ENCODE measurements at places on chromosomes 5 and 9.

DNA sequence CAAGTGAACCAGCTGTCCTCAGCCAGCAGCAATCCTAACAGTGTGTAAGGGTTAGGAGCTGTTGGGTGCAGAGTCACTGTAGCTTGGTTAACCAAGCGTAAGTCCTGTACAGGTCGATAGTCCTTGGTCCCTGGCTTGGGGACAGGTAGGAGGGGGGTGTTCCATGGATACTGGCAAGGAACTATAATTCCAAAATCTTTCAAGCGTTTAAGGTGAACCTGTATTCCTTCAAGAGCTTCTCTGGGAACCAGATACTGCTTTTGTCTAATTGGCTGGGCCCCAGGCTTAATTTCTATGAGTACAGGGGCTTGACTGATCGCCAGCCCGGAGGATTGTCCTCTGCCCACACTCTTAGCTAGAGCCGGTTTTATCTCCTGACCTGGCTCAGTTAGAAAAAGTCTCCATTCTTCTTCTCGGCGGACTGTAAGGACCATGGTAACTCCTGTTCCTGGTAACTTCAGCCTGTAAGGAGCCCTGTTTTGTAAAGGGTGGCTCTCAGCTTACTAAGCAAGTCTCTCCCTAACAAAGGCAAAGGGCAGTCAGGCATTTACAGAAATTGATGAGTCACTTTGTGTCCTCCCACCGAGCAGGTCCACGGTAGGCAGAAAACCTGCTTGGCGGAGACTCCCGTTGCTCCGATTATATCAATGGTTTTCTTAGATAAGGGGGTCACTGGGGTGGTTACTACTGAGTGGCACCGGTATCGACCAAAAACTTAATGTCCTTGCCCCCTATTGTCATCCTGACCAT lies 6.0 kb upstream of the ZNF354C start:
- no peak for DNase-seq

DNA sequence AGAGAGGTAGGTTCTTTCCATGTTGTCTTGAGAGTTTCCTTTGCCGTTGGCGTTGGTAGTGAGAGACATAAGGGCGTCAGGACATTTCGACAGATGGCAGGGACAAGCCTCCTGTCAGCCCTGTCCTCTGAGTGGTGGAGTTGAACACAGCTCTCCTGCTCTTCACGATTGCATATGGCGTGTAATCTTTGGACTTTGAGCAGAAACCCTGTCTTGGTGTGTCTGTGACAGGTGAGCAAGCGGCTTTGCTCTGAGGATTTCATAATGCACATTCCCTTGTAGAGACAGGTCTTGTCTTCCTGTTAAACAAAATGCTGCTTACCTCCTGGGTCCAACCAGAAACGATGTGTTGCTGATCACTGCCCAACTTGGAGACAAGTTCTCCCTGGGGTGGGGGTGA lies 146.5 kb downstream of the NXNL2 start:
- no peak for DNase-seq

DNA sequence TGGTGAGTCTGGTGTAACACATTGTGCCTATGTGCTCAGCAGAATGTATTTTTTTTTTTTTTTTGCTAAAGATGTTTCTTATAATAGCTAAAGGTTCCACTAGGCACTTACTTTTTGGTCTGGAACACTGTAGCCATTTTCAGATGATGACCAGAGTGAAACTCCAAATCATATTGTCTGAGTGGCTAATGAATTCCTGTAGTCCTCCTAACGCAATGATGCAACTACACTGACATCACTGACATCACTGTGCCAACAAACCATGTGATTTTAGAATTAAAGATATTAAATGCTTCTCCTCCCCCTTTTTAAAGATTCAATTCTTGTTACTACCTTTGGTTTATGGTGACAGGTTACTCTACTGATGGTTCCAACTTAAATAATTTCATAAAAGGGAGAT lies 28.8 kb downstream of the JAKMIP2 start:
- no peak for DNase-seq

- peak; percentile 60 for DNase-seq
Measured at GRCh38 chr5:52987711-52988331, 1.3 kb upstream of the ITGA2 start.

- peak; percentile 50 for DNase-seq
Measured at GRCh38 chr5:123753937-123754891, 242.2 kb downstream of the CSNK1G3 start.

- no peak for DNase-seq
Measured at GRCh38 chr9:133204993-133205336, 4.1 kb downstream of the OBP2B start.

DNA sequence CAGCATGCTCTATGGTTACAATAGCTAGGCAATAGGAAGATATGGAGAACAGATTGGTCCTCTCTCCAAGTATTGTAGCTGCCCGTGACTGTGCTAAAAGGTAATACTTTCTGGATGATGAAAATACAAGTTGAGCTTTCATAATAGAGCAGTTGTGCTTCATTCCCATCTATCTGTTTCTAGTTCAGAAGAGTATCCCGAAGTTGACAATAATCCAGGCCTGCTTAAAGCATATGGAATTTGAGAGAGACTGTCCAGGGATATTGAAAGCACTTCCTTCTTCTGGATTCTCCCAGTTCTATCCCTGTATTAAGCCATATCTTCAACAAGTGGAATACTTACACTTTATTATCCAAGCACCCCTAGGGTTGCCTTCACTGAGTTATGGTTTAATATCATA lies 350.4 kb downstream of the EFNA5 start:
- DNase-seq: no peak

GRCh38 chr5:82470185-82470994 lies 192.2 kb upstream of the RPS23 start:
- no peak for DNase-seq

- no peak for DNase-seq
Measured at GRCh38 chr5:75656311-75657003, 45.2 kb downstream of the ANKDD1B start.

DNA sequence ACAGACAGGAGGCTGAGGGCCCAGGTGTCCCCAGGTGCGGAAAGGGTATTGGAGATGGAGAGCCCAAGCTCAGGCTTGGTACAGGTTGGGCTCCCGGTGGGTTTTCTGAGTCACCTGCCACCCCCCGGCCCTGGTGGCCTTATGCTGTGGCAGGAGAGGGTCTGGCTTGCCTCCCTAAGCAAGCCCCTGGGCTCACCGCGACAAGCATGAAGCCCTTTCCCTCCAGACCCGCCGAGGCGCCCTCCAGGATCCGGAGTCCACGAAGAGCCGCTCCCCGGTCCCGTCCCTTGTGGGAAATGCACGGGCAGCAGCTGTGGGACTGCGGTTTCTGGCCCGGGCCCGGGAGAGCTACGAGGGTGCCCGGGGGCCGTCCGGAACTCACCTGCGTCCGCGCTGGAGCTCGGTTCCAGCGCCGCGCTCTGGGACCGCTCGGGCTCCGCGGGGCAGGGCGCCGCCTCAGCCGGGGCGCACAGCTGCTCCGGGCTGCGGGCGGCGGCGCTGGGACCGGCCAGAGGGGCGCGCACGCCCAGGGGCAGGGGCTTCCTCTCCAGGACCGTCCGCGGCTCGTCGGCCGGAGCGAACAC lies 757 bp downstream of the SAPCD2 start:
- DNase-seq: no peak

DNA sequence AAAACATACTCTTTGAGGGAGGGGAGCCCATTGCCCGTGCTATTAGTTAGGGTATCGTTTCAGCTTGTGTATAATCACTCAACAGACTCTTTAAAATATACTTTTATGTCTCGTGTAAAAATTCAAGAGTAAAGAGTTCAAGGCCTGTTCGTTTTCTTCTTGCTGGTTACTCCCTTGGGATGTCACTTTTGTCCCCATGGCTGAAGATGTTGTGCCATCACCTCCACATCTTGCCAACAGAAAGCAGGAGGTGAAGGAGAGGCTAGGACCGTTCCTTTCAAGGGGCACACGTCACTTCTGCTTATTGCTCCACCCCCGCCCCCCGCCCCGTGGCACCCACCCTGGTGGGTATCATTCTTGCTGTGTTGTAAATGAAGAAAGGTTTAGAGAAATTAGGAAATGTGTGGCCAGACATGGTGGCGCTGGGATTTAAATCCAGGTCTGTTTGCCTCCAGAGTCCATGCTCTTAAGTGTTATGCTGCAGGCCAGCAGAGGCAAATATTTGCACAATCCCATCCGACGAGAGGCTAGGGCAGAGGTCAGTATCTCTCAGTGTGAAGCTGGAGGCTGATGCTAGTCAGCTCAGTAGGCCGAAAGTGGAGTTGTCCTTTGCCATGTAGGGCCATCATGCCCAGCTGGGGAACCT lies 3.0 kb downstream of the MLANA start:
- DNase-seq: no peak

- DNase-seq: no peak
Measured at GRCh38 chr5:43533646-43534045, 18.7 kb upstream of the C5orf34 start.

DNA sequence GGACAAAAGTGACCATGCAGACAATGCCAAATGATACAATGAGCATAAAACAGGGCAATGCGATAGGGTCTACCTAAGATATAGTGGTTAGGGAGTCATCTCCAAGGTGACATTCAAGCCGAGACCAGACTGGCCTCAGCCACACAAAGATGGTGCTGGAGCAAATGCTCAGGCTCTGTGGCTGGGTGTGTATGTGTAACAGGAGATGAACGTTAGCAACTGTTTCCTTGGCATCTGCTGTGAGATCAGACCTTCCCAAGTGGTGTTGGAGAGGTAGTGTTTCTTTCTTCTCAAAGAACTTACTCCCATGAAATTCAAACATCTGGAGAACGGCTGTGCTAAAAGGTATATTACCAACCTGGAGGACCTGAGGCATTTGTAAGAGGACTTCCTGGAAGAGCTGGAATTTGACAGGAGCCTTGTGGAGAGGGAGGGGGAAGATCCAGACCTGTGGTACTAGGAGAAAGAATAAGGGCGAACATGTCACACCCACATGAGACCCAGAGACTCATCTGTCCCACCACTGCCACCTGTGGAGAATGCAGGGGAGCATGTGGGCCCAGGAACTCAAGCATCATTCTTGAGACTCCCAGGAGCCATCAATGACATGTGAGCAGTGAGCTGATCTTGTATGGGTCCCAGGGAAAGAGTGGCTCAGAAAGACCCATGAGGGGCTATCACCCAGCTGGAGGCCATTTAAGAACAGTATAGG lies 21.4 kb upstream of the ANXA6 start:
- no peak for DNase-seq

DNA sequence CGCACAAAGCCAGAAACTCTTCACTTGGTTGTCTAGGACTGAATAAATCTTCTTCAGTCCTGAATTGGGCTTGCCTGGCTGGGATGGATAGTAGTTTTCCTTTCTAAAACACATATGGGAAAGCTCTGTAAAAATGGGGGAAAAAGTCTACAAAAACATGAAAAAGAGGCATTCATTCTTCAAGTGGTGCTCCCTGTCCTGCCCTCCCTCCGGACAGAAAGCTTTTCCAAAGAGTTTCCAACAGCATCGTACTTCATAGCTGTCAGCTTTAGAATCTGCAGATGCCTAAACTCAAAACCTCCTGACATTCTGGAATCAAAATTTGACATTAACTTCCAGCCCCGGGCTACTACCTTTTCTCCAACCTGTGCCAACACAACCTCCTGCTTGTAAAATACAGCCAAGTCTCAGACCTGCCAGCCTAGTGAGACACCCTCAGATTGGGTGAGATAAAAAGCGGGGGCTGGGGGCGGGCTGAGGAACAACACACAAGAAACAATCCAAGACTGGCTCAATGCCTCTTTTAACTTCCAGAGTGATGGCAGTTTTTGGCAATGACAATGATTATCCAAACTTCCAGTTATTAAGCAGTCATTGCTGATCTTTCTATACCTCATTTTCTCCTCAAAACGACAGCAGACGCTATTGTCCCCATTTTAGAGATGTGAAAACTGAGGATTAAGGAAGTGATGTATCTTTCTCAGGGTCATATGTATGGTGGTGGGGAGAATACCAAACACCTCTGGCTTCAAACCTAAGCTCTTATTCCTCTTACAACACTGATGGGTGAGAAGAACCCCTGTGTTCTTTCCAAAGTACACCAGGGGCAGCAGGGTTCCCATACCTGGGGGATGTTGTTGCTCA lies 1.3 kb downstream of the TNC start:
- no peak for DNase-seq

- DNase-seq: no peak
Measured at GRCh38 chr5:56108246-56108645, 113.5 kb upstream of the IL6ST start.

DNA sequence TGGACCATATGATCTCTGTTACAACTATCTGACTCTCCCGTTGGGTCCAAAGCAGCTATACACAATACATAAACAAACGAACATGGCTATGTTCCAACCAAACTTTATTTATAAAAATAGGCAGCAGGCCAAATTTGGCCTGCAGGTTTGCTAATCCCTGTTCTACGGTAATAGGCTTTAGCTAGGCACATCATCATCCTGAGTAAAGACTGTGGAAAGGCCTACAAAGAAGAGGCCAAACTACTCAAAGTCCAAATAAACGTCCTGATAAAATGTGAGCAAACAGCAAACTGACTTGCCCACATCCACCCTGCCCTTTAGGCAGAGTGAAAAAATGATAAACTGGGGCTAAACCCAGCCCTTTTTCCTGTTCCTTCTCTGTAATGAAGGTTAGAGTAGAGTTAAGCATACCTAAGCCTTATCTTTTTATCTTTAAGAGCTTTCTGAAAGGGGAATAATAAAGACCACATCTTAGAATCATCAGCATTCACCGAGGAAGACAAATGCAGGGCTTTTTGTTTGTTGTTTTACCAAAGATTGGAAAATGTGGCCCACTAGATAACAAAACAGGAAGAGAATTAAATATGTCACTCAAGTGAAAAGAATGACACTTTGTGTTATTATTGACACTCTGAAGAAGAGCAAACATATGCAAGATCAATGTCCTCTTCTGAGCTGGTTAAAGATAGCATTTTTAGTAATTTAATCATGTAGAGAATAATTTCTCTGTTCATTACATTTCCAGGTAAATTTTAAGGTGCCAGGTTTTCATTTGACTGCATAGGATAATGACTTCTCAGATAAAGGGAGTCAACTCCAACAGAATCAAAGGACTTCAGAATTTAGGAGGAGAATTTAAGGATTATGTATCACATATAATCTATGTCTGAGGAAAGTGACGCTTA lies 160.0 kb upstream of the GNA14 start:
- DNase-seq: no peak

DNA sequence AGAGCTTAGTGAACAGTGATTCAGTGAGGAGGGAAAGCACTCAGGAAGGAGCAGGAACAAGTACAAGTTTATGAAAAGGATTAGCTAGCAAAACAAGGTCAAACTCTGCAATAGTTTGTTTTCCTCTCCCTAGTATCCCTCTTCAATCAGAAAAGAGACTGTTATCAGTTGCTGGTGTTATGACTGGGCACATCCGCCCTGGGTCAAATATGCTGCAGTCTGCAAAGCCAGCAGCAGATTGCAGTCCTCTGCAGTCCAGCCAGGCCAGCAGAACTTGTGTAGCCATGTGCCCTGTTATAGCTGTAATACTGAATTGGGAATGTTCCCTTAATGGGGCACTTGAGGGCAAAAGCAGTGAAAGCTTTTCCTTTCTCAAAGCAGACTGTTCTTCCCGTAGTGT lies 12.0 kb downstream of the PCDHAC2 start:
- no peak for DNase-seq

GRCh38 chr9:37582548-37583157 lies 6.5 kb upstream of the FBXO10 start:
- DNase-seq: peak; percentile 53
